ENCODE measurements at places on chromosomes 6 and 20.
A peak's percentile ranks its signal among the peaks of the same experiment; 100 is the strongest.

GRCh38 chr6:15389765-15390723 is 144.2 kb downstream of the JARID2 start:
- DNase-seq = peak; percentile 38

DNA sequence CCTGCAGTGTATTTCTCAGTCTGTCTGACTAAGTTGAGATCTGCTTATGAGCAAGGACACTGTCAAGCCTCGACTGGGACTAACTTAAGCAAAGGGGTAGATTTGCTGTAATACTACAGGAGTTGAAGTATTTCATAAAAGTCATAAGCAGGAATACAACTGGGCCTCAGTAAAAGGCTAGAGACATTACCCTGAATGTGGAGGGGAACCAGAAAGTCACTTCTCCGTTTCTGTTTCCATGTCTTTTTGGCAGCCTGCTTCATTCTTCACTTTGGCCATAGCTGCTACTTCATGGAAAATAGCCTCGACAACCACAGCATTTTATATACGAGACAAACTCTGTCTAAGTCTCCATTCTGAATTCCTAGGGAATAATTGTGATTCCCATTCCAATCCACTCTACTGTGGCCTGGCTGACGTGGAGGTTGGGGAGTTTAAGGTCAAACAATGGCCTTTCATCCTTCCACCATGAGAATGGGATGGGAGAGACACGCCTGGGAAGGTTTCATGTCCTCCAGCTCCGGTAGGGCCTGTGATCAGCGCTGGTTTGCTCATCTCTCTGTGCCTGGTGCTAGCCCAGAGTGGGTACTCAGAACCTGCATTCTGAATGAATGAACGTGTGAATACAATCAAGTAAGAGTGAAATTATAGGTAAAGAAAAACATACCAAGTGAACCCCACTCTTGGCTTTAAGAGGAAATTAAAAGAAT is 37.1 kb upstream of the DUSP22 start:
- no peak for DNase-seq

- no peak for DNase-seq
Observed at GRCh38 chr20:44198872-44199271, 11.7 kb downstream of the OSER1 start.

- DNase-seq = no peak
Observed at GRCh38 chr6:137775227-137775626, 91.8 kb upstream of the TNFAIP3 start.

DNA sequence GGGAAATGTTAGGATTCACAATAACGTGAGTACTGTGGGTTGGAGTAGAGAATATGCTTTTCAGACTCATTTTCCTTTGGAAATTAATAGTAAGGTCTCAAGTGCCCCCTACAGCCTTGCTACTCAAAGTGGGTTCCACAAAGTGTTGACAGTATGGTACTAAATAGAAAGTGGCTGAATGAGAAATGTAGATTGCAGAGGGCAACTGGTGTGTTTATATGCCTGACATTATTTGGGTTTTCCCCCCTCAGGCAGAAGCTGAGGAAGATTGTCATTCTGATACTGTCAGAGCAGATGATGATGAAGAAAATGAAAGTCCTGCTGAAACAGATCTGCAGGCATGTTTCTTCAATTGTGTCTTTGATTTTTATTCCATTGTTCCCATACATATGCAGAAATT is 5.6 kb downstream of the FBXO9 start:
- DNase-seq = no peak

- DNase-seq = peak; percentile 26
Observed at GRCh38 chr6:44730771-44731391, 343.4 kb downstream of the CDC5L start.

DNA sequence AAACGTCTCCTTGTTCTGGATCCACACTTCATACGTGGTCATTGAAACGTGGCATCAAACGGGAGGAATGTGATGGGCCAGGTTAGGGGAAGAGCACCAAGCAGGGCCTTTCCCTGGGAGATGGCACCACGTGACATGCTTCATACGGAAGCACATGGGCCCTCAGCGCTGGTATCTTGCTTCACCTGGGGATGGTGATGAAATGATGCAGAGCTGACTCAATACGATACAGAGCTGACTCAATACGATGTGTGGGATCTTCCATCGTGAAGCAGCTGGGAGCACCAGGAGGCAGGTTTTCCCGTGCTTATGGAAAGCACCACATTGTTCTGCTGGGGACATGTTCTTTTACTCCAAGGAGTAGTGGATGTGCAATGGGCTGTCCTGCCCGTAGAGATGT is 22.5 kb upstream of the TAGAP start:
- DNase-seq = no peak

DNA sequence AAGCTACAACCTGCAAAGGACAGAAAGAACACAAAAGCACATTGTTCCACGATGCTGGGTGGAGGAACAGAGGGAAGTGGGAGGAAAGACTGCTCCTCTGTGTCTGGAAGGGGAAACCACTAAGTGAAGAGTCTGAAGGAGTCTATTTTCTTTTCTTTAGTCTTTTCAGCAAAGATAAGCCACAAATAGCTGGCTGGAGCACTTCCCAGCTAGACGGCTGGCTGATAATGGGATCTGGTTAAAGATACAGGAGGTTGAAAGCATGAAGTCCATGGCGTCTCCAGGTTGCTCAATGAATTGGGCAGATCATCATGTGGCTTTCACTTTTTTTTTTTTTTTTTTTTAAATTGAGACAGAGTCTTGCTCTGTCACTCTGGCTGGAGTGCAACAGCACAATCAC is 154.0 kb upstream of the KCNG1 start:
- DNase-seq = no peak

DNA sequence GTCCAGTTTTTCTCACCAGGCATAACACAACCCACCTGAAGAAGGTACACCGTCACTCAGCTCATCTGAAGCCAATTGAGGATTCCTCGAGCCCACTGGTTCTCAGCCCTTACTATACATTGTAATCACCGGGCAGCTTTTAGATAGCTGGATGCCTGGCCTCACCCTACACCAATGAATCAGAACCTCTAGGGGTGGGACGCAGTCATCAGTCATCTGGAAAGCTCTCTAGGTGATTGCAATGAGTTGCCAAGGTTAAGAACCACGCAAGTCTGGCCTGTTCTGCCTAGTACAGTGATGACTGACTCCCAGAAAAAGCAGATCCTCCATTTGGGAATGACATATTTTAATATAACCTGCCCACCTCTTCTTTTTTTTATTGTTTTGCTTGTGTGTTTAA is 41.1 kb downstream of the MC3R start:
- DNase-seq = no peak

- DNase-seq = no peak
Observed at GRCh38 chr6:13524801-13525508, 37.6 kb upstream of the GFOD1 start.
